ENCODE measurements at places on chromosomes 7 and 10. TPM values are rescaled to one million over a fixed set of nuclear protein-coding genes. Genes with fewer than 3 reads are reported as not detected.

ADRA2A gene
- 3.9 TPM for polyA plus RNA-seq

TRPV5 gene
- not detected for polyA plus RNA-seq

ASZ1 gene
- not detected for polyA plus RNA-seq

TCERG1L gene
- polyA plus RNA-seq = 0.16 TPM
